ENCODE measurements at places on chromosomes 16 and 17.

GRCh38 chr17:81037798-81038733 is 3.1 kb downstream of the BAIAP2 start:
- no peak overlapping the region for H3K27ac ChIP-seq
- peaks cover 18% of the 10 kb centered on the region for H3K4me1 ChIP-seq
- no peak overlapping the region for H3K4me3 ChIP-seq
- peaks cover 55% of the 10 kb centered on the region for H3K27me3 ChIP-seq
- no peaks in the 10 kb centered on the region for H3K36me3 ChIP-seq
- no peak for DNase-seq

DNA sequence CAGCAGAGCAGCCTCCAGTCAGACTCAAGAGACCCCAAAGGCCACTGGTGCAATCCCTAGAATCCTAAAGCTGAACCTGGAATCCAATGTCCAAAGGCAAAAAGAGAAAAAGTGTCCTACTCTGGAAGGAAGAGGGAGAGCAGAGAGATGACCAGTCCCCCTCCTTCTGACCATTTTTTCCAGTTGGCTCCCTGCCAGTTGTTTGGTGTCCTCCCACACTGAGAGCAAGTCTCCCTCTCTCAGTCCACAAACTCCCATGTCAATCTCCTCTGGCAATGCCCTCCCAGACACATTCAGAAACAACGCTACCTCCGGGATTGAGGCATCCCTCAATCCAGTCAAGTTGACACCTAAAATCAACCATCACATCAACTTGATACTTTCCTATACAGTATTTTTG is 4.3 kb upstream of the CLEC19A start:
- no peak overlapping the region for H3K4me3 ChIP-seq
- no peaks in the 10 kb centered on the region for H3K27me3 ChIP-seq
- DNase-seq: no peak
- no peaks in the 10 kb centered on the region for H3K36me3 ChIP-seq

DNA sequence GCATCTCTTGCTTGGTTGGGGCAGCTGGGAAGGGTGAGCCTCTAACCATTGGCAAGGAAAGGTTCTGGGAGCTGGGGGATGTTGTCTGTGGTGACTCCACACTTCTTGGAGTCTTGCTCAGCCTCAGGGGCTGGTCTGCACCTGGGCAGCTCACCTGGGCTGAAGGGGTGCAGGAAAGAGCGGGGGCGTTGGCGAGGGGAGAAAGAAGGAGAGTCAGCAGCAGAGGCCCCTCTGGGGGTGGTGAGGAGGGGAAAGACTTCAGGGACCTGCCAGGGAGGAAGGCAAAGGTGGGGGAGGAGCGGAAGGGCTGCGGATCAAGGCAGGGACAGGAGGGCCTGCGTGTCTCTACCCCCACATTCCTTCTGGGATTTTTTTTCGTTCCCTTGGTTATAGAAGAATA is 47.7 kb downstream of the CCDC42 start:
- no peaks in the 10 kb centered on the region for H3K36me3 ChIP-seq
- H3K4me1 ChIP-seq: no peaks in the 10 kb centered on the region
- peaks cover 18% of the 10 kb centered on the region for H3K27me3 ChIP-seq
- no peak overlapping the region for H3K4me3 ChIP-seq
- no peak overlapping the region for H3K27ac ChIP-seq

GRCh38 chr16:85306071-85306792 is 194.0 kb upstream of the CIBAR2 start:
- peak overlapping the region; percentile 89 for H3K27ac ChIP-seq
- H3K27me3 ChIP-seq: peaks cover 6% of the 10 kb centered on the region
- H3K4me3 ChIP-seq: no peak overlapping the region
- peak; percentile 95 for DNase-seq
- H3K36me3 ChIP-seq: peaks cover 2% of the 10 kb centered on the region
- peaks cover 75% of the 10 kb centered on the region for H3K4me1 ChIP-seq

- no peak overlapping the region for H3K4me3 ChIP-seq
- no peaks in the 10 kb centered on the region for H3K36me3 ChIP-seq
- H3K4me1 ChIP-seq: peaks cover 11% of the 10 kb centered on the region
- DNase-seq: peak; percentile 29
- H3K27ac ChIP-seq: no peak overlapping the region
Measured at GRCh38 chr16:79047337-79047736, 553.2 kb downstream of the MAF start.

GRCh38 chr17:60579551-60579950 is 20.4 kb upstream of the PPM1D start:
- H3K4me3 ChIP-seq: no peak overlapping the region
- no peaks in the 10 kb centered on the region for H3K36me3 ChIP-seq
- DNase-seq: no peak
- H3K4me1 ChIP-seq: peaks cover 8% of the 10 kb centered on the region

DNA sequence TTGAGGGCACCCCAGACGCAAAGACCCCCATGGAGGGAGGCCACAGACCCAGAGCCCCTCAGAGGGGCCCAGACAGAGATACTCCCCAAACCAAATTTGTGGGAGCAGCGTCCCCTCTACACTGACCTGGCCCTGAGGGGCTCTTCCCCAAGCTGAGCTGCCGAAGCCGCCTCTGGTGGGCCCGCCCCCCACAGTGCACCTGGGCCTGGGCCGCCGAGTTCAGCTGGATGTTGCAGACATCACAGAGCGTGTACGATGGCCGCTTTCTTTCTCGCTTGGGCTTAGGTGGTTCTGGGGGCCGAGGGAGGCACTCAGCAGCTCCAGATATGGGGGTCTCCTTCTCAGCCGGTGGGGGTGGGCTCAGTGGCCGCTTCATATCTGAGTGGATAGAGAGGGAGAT is 12.3 kb upstream of the C17orf113 start:
- H3K27me3 ChIP-seq: peaks cover 37% of the 10 kb centered on the region
- peaks cover 33% of the 10 kb centered on the region for H3K4me1 ChIP-seq
- H3K4me3 ChIP-seq: no peak overlapping the region
- no peaks in the 10 kb centered on the region for H3K36me3 ChIP-seq
- no peak overlapping the region for H3K27ac ChIP-seq

GRCh38 chr16:28165598-28165997 is 46.2 kb downstream of the XPO6 start:
- no peak for DNase-seq
- peaks cover 87% of the 10 kb centered on the region for H3K4me1 ChIP-seq
- no peaks in the 10 kb centered on the region for H3K27me3 ChIP-seq
- peak overlapping the region; percentile 86 for H3K27ac ChIP-seq

- peaks cover 6% of the 10 kb centered on the region for H3K4me1 ChIP-seq
- no peak overlapping the region for H3K27ac ChIP-seq
- no peaks in the 10 kb centered on the region for H3K27me3 ChIP-seq
- no peak overlapping the region for H3K4me3 ChIP-seq
- DNase-seq: no peak
Measured at GRCh38 chr16:69318911-69319289, 7.8 kb downstream of the VPS4A start.

DNA sequence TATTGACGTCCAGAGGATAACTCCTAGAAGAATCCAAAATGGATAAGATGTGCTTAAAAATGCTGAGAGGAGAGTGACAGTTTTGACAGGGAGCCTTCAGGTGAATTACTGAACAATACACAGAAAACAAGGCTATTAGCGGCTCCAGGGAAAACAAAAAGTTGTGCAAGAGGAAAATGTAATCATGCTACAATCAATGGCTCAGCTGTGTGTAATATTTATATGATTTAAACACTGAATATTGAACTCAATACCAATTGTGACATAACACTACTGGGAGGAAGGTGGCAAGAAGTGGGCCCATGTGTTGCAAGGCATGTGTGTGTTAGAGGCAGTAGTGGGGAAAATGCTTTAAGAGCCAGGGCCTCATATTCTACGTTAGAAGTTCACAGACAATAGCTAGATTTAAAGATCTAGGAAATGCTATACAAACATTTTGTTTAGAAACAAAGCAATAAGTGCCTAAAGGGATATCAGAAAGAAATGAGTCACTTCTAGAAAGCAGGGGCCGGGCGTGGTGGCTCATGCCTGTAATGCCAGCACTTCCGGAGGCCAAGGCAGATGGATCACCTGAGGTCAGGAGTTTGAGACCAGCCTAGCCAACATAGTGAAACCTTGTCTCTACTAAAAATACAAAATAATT is 253.2 kb upstream of the IRX5 start:
- DNase-seq: no peak
- no peaks in the 10 kb centered on the region for H3K4me1 ChIP-seq
- no peak overlapping the region for H3K27ac ChIP-seq
- H3K27me3 ChIP-seq: no peaks in the 10 kb centered on the region

GRCh38 chr17:51079049-51079448 is 41.6 kb downstream of the SPAG9 start:
- DNase-seq: no peak
- no peaks in the 10 kb centered on the region for H3K27me3 ChIP-seq
- H3K4me3 ChIP-seq: no peak overlapping the region
- no peak overlapping the region for H3K27ac ChIP-seq
- no peaks in the 10 kb centered on the region for H3K4me1 ChIP-seq

DNA sequence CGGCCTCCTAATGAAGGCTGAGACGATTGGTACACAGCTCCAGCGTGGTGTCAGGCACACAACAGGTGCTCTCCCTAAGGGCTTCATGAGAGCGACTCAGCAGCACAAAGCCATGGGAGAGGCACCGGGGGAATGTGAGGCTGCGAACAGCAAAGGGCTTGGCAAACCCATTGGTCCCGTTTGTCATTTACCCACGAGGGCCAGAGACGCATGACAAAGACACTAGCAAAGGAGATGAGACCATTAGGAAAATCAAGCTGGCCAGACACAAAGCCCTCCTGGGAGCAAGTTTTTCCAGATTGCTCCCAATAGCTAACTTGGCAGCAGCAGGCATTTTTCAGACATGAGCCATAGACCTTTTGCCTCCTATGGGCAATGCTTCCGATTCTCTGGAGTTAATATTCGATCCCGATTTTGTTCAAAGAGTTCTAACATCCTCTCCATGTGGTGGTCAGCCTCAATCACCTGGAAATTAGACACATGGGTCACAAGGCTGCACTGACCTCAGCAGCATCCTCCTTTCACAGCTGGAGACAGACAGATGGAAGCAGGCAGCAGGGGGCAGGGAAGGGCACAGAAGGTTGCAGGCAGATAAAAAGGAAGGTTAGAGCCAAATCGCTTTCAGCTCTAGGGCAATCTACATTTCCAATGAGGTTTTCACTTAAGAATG is 38.2 kb downstream of the TK2 start:
- H3K4me3 ChIP-seq: no peak overlapping the region
- H3K27me3 ChIP-seq: no peaks in the 10 kb centered on the region
- H3K4me1 ChIP-seq: peaks cover 33% of the 10 kb centered on the region
- peaks cover 3% of the 10 kb centered on the region for H3K36me3 ChIP-seq
- no peak overlapping the region for H3K27ac ChIP-seq

DNA sequence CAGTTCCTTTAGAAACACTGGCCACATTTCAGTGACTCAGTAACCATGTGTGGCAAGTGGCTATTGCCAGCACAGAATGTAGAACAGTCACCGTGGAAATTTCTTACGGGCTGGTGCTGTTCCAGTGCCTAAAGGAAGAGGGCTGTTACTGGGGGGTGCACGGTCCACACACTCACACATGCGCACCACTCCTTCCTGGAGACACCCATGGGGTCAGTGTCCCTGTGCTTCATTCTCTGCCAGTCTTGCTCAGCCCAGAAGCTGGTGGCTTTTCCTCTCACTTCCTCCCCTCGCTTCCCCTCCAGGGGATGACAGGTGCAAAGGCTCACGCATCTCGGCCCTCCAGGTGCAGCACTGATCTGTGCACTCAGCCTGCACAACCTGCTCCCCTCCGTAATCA is 115.6 kb downstream of the CCDC182 start:
- peaks cover 33% of the 10 kb centered on the region for H3K36me3 ChIP-seq
- H3K4me3 ChIP-seq: no peak overlapping the region
- no peaks in the 10 kb centered on the region for H3K27me3 ChIP-seq
- no peak for DNase-seq

- no peaks in the 10 kb centered on the region for H3K27me3 ChIP-seq
- no peaks in the 10 kb centered on the region for H3K36me3 ChIP-seq
- no peaks in the 10 kb centered on the region for H3K4me1 ChIP-seq
- DNase-seq: no peak
- H3K27ac ChIP-seq: no peak overlapping the region
- H3K4me3 ChIP-seq: no peak overlapping the region
Measured at GRCh38 chr17:63150490-63150889, 184.5 kb downstream of the TANC2 start.

Measured in activated naive CD4-positive, alpha-beta T cell treated with anti-CD3 and anti-CD28 coated beads, Interleukin-2, amount 10 ng/mL, durations not matched to agents 7 days and 5 days (primary cell).